ENCODE measurements at places on chromosomes 3 and 15.

DNA sequence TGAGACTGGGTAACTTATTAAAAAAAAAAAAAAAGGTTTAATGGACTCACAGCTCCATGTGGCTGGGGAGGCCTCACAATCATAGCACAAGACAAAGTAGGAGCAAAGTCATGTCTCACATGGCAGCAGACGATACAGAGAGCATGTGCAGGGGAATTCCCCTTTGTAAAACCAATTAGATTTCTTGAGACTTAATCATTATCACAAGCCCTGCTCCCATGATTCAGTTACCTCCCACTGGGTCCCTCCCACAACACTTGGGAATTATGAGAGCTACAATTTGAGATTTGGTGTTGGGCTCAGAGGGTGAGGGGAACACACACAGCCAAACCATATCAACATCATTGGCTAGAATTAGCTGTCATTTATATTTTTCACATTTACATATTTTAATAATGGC, 221.0 kb downstream of the RSRC1 start:
- no peak for DNase-seq

GRCh38 chr3:21927261-21927660, 176.3 kb upstream of the ZNF385D start:
- no peak for DNase-seq

DNA sequence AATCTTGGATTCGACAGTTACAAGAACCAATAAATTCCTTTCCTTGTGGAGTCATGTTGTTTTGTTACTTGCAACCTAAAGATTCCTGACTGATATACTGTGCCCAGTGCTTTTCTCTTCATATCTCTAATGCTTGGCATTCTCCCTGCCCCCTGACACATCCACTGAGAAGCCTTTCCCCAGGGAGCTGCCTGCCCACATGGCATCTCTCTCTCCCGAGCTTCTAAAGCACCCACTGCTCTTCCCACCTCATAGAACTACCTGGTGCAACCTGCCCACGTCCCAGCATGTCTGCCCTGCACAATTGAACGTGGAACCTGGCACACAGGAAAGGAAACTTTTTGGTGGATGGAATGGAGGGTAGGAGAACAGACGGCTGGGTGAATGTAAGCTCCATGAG, 6.8 kb downstream of the CYP8B1 start:
- DNase-seq: no peak

- DNase-seq: no peak
Observed at GRCh38 chr3:152050903-152051302, 177.5 kb downstream of the SUCNR1 start.

GRCh38 chr3:14988988-14989394, 41.6 kb downstream of the NR2C2 start:
- DNase-seq: no peak
